HCT116 (cell line): ENCODE measurements at places on chromosomes 3 and 15. TPM values are rescaled to one million over a fixed set of nuclear protein-coding genes. Genes with fewer than 3 reads are reported as not detected.
A peak's percentile ranks its signal among the peaks of the same experiment; 100 is the strongest.

- peaks cover 57% of the 10 kb centered on the region for H3K4me1 ChIP-seq
- no peaks in the 10 kb centered on the region for H3K27me3 ChIP-seq
- peak; percentile 74 for DNase-seq
- peak overlapping the region; percentile 34 for H3K4me3 ChIP-seq
Observed at GRCh38 chr15:69305204-69305931, 6.7 kb downstream of the PAQR5 start.

- H3K36me3 ChIP-seq: no peaks in the 10 kb centered on the region
- DNase-seq: no peak
- H3K4me3 ChIP-seq: no peak overlapping the region
Observed at GRCh38 chr3:189871418-189871817, 240.2 kb downstream of the TP63 start.

DNA sequence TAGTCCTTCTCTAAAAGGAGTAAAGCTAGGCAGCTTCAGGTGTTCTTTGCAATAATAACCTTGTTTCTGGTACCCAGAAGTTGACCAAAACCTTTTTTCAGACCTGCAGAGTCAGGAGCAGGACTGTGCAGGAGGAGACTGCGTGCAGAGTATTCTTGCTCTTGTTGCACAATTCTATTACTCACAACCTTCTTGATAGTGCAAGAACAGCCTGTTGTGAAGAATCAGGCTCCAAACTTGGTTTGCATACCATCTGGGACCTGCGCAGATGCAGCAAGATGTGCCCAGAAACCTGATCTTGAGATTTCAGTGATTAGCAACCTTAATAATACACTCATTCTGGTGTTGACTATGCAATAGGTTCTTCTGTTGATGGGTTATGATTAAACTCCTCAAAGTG lies 111.9 kb downstream of the ATG7 start:
- no peak for DNase-seq
- no peak overlapping the region for H3K4me3 ChIP-seq
- H3K36me3 ChIP-seq: no peaks in the 10 kb centered on the region
- H3K27ac ChIP-seq: no peak overlapping the region
- no peaks in the 10 kb centered on the region for H3K4me1 ChIP-seq

Gene MFGE8
- total RNA-seq: 70.7 TPM

GRCh38 chr3:175357758-175358157 lies 498.6 kb downstream of the NAALADL2 start:
- H3K4me3 ChIP-seq: no peak overlapping the region
- H3K27me3 ChIP-seq: no peaks in the 10 kb centered on the region
- no peak for DNase-seq
- no peaks in the 10 kb centered on the region for H3K36me3 ChIP-seq
- no peaks in the 10 kb centered on the region for H3K4me1 ChIP-seq
- no peak overlapping the region for H3K27ac ChIP-seq

Gene INKA1
- total RNA-seq: 1.6 TPM

- peak; percentile 23 for DNase-seq
- no peaks in the 10 kb centered on the region for H3K4me1 ChIP-seq
- H3K27me3 ChIP-seq: no peaks in the 10 kb centered on the region
- no peak overlapping the region for H3K4me3 ChIP-seq
- H3K27ac ChIP-seq: no peak overlapping the region
Observed at GRCh38 chr3:122458992-122459391, 43.1 kb upstream of the WDR5B start.

GRCh38 chr3:190175490-190175889 lies 54.8 kb upstream of the P3H2 start:
- H3K27me3 ChIP-seq: no peaks in the 10 kb centered on the region
- no peaks in the 10 kb centered on the region for H3K4me1 ChIP-seq
- H3K4me3 ChIP-seq: no peak overlapping the region
- no peaks in the 10 kb centered on the region for H3K36me3 ChIP-seq
- H3K27ac ChIP-seq: no peak overlapping the region
- DNase-seq: no peak

- H3K4me1 ChIP-seq: no peaks in the 10 kb centered on the region
- no peaks in the 10 kb centered on the region for H3K27me3 ChIP-seq
- no peaks in the 10 kb centered on the region for H3K36me3 ChIP-seq
- H3K4me3 ChIP-seq: no peak overlapping the region
- no peak for DNase-seq
Observed at GRCh38 chr3:22121068-22121701, 370.2 kb upstream of the ZNF385D start.

DNA sequence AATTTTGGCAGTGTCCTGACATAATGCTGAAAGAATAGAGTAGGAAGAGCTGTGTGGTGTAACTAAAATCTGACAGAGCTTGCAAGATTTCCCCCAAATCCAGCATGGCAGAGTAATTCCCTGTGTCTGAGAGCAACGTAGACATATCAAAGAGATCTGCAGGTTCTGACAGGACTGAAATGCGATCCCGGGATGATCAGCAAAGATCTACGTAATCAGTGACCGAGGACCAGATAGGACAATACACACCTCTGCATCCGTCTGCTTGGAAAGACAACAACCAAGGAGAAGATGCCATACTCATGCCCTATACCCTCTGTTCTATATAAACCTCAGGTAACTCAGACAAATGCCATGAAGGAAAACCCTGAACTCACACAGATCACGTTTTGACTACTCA lies 26.6 kb upstream of the SYNPR start:
- H3K27ac ChIP-seq: no peak overlapping the region
- no peak for DNase-seq
- no peak overlapping the region for H3K4me3 ChIP-seq
- H3K36me3 ChIP-seq: no peaks in the 10 kb centered on the region

- no peak overlapping the region for H3K27ac ChIP-seq
- no peaks in the 10 kb centered on the region for H3K27me3 ChIP-seq
- H3K4me1 ChIP-seq: no peaks in the 10 kb centered on the region
- H3K4me3 ChIP-seq: no peak overlapping the region
Observed at GRCh38 chr3:178140531-178141304, 395.5 kb upstream of the KCNMB2 start.

Gene LARP6
- total RNA-seq: 35.9 TPM

GRCh38 chr3:161212906-161213305 lies 8.2 kb upstream of the NMD3 start:
- H3K27me3 ChIP-seq: no peaks in the 10 kb centered on the region
- H3K4me3 ChIP-seq: no peak overlapping the region
- no peak for DNase-seq
- no peak overlapping the region for H3K27ac ChIP-seq

- DNase-seq: no peak
- 0 out of 2 replicates have a peak, but pooled peaks cover 4% of the 10 kb centered on the region for H3K27me3 ChIP-seq
- no peak overlapping the region for H3K27ac ChIP-seq
- no peaks in the 10 kb centered on the region for H3K4me1 ChIP-seq
Observed at GRCh38 chr15:69529141-69529540, 76.5 kb downstream of the RPLP1 start.

Gene TMOD2
- 5.7 TPM for total RNA-seq

- H3K27ac ChIP-seq: no peak overlapping the region
- H3K4me3 ChIP-seq: no peak overlapping the region
- H3K27me3 ChIP-seq: no peaks in the 10 kb centered on the region
- peaks cover 6% of the 10 kb centered on the region for H3K36me3 ChIP-seq
- no peaks in the 10 kb centered on the region for H3K4me1 ChIP-seq
Observed at GRCh38 chr3:156802821-156803606, 23.1 kb upstream of the LEKR1 start.

DNA sequence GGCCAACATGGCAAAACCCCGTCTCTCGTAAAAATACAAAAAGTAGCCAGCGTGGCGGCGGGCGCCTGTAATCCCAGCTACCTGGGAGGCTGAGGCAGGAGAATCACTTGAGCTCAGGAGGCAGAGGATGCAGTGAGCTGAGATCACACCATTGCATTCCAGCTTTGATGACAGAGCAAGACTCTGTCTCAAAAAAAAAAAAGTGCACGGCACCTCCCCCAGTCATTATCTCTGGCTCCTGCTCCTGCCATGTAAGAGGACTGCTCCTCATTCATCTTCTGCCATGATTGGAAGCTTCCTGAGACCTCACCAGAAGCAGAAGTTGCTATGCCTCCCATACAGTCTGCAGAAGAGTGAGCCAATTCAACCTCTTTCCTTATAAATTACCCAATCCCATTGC lies 4.0 kb upstream of the ALG1L2 start:
- H3K4me1 ChIP-seq: no peaks in the 10 kb centered on the region
- no peak overlapping the region for H3K27ac ChIP-seq
- no peaks in the 10 kb centered on the region for H3K36me3 ChIP-seq
- DNase-seq: no peak
- H3K4me3 ChIP-seq: no peak overlapping the region

DNA sequence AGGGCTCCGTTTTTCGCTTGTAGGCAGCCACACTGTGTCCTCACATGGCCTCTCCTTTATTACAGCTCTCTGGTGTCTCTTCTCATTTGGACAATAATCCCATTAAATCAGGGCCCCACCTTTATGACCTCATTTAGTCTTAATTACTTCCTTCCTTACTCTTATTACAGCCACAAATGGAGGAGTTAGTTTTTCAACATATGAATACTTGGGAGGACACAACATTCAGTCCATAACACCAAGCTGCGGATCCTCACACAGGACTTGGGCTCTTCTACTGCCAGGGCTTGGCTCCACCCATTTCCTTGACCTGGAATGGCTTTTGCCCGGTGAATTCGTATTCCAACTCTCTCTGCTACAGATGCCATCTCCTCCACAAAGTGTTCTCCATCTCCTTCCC lies 74.3 kb upstream of the SLC7A14 start:
- H3K27ac ChIP-seq: no peak overlapping the region
- no peak for DNase-seq
- H3K27me3 ChIP-seq: no peaks in the 10 kb centered on the region
- H3K4me1 ChIP-seq: no peaks in the 10 kb centered on the region
- H3K4me3 ChIP-seq: no peak overlapping the region
- no peaks in the 10 kb centered on the region for H3K36me3 ChIP-seq

Gene GPR160
- total RNA-seq: 9.9 TPM

Gene WWTR1
- total RNA-seq: 46.9 TPM

GRCh38 chr3:169029674-169030285 lies 633.7 kb downstream of the MECOM start:
- H3K27ac ChIP-seq: no peak overlapping the region
- no peaks in the 10 kb centered on the region for H3K27me3 ChIP-seq
- peaks cover 11% of the 10 kb centered on the region for H3K4me1 ChIP-seq
- H3K36me3 ChIP-seq: no peaks in the 10 kb centered on the region

DNA sequence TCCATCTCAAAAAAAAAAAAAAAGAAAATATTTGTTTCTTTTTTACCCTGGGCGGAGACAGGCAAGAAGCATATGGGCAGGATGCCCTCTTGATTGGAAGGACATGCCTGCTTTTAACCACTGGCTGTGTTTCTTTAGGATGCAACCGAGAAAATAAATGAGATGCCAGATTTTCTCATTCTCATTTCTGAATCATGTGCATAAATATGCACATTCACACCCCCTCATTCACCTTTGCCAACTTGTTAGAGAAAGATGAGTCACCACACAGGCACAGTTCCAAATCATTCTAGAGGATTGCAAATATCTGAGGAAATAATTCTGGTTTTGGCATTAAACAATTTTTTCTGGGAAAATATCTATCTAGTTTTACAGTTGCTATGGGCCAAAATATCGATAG lies 3.3 kb downstream of the LIPH start:
- no peaks in the 10 kb centered on the region for H3K27me3 ChIP-seq
- H3K4me3 ChIP-seq: peak overlapping the region; percentile 34
- H3K4me1 ChIP-seq: peaks cover 62% of the 10 kb centered on the region
- no peaks in the 10 kb centered on the region for H3K36me3 ChIP-seq
- H3K27ac ChIP-seq: peak overlapping the region; percentile 49
- DNase-seq: peak; percentile 84
